ENCODE measurements at places on chromosomes 3 and 15. TPM values are rescaled to one million over a fixed set of nuclear protein-coding genes. Genes with fewer than 3 reads are reported as not detected.

NFKBIZ gene
- total RNA-seq: 14.7 TPM

- H3K27ac ChIP-seq: no peak overlapping the region
- no peaks in the 10 kb centered on the region for H3K27me3 ChIP-seq
- H3K36me3 ChIP-seq: no peaks in the 10 kb centered on the region
- H3K4me3 ChIP-seq: no peak overlapping the region
- peaks cover 9% of the 10 kb centered on the region for H3K4me1 ChIP-seq
Observed at GRCh38 chr15:37143351-37143750, 43.0 kb upstream of the MEIS2 start.

CLSTN2 gene
- total RNA-seq: 0.22 TPM

DNA sequence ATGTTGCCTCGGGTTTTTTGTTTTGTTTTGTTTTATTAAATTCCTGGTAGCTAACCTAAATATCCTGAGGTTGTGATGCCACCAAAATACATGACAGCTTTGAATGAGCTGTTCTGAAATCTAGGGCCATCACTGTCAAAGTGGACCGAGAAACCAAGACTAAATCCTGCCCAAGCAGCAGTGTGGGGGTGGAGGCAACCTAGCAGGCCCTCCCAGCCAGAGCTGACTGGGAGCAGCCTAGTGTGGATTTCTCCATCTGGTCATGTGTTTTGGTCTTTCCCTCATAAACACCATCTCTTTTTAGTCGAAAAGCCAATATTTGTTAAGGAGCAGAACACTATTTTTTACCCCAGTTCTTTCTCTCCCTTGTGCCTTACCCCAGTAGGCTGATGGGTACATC lies 52.2 kb downstream of the LARS2 start:
- H3K4me3 ChIP-seq: no peak overlapping the region
- DNase-seq: no peak
- H3K27ac ChIP-seq: no peak overlapping the region
- H3K4me1 ChIP-seq: peaks cover 16% of the 10 kb centered on the region
- H3K27me3 ChIP-seq: no peaks in the 10 kb centered on the region

DNA sequence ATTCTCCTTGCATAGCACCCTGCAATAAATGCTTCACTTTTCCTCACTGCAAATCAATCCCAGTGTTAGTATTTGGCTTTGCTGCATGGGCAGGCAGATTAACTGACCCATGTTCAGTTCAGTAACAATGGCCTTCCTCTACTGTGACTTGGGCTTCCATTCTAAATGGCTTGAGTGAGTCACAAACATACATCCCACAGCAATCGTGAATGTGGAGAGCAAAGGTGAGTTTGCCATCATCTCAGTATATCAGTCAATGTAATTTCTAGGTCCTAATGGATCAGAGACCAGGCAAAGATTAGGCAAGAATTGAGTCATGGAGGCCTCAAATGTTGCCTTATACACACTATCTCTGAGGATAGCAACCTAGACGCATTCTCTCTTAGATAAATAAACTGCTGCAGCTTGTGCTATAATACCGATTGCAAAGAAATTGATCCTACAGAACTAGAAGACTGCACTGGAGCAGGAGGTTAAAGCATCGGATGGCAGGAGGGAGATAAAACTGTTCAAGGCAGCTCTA lies 8.3 kb upstream of the ATP8B4 start:
- DNase-seq: no peak
- no peaks in the 10 kb centered on the region for H3K4me1 ChIP-seq
- no peak overlapping the region for H3K4me3 ChIP-seq

GRCh38 chr15:59180945-59181600 lies 25.6 kb upstream of the LDHAL6B start:
- DNase-seq: no peak
- no peaks in the 10 kb centered on the region for H3K36me3 ChIP-seq
- H3K4me1 ChIP-seq: no peaks in the 10 kb centered on the region
- H3K27ac ChIP-seq: no peak overlapping the region

DNA sequence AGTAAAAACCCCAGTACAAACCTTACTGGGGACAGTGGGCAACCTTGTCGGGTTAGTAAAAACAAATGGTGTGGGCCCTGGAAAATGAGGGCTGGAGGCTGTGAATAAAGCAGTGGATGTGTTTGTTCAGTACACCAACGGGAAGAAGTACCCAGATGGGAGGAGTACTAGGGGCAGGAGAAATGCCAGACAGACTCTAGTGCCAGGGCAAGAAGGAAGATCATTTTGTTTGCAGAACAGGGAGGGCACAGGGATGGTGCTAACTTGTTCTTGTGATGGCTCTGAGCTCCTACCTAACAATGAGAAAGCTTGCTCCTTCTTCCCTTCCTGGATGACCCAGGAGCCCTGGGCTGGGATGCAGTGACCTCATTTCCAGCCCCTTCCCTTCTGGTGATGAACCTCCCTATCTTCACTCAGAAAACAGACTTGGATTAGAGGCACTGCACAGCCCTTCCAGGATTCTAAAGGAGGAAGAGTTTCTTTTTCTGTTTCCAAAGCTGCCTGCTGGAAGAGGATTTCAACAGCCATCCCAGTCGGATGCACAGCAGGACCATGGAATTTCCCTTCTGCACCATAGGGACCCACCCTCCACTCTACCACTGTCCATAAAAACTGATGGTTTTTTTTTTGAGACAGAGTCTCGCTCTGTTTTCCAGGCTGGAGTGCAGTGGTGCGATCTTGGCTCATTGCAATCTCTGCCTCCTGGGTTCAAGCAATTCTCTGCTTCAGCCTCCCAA lies 6.1 kb downstream of the RASSF1 start:
- H3K27ac ChIP-seq: no peak overlapping the region
- DNase-seq: no peak
- peaks cover 18% of the 10 kb centered on the region for H3K27me3 ChIP-seq
- H3K4me1 ChIP-seq: peaks cover 15% of the 10 kb centered on the region

DNA sequence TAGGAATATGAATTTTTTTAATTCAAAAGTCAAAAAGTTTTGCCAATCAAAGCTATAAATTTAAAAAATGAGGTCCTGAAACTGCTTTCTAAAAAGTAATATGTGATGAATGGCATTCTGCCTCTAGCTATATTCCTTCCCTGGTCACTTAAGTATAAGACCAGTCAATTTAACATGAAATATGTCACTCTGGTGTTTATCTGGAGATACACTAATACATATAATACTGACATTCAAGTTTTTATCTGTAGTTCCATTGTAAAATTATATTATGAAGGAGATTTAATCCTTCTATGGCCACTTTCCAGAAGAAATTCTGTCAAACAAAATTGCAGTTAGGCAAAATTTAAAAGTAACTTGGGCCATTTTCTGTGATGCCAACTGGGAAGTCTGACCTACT lies 236.8 kb downstream of the CNTN3 start:
- no peaks in the 10 kb centered on the region for H3K36me3 ChIP-seq
- no peak overlapping the region for H3K27ac ChIP-seq
- H3K4me1 ChIP-seq: no peaks in the 10 kb centered on the region
- no peak for DNase-seq
- H3K4me3 ChIP-seq: no peak overlapping the region
- H3K27me3 ChIP-seq: no peaks in the 10 kb centered on the region

CHST13 gene
- total RNA-seq: 0.34 TPM

TMC3 gene
- 0.13 TPM for total RNA-seq

DNA sequence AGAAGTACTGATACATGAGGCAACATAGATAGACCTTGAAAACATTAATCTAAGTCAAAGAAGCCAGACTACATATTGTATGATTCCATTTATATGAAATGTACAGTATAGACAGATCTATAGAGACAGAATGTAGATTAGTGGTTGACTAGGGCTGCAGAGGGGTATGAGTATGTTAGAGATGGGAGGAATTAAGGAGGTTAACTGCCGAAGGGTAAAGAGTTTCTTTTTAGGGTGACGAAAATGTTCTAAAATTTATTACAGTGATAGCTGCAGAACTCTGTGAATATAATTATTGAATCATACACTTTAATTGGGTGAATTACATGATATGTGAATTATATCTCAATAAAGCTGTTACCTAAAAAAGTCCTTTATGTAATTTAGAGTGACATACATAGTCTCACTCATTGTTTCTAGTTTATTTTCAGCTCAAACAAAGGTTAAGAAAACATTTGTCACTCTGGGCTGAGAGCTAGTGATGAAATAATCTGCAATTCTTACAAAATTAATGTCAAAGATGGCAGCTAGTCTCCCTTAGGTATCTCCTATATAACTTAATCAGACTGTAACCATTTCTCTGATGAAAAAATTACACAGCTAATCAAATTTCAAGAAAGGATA lies 61.4 kb downstream of the DENND4A start:
- no peaks in the 10 kb centered on the region for H3K36me3 ChIP-seq
- H3K27me3 ChIP-seq: no peaks in the 10 kb centered on the region
- DNase-seq: no peak
- no peak overlapping the region for H3K27ac ChIP-seq

GRCh38 chr3:14647976-14648955 lies 3.3 kb upstream of the CCDC174 start:
- H3K4me1 ChIP-seq: peaks cover 6% of the 10 kb centered on the region
- H3K27ac ChIP-seq: no peak overlapping the region
- no peak overlapping the region for H3K4me3 ChIP-seq
- H3K36me3 ChIP-seq: no peaks in the 10 kb centered on the region

CPEB1 gene
- total RNA-seq: 2.1 TPM

DNA sequence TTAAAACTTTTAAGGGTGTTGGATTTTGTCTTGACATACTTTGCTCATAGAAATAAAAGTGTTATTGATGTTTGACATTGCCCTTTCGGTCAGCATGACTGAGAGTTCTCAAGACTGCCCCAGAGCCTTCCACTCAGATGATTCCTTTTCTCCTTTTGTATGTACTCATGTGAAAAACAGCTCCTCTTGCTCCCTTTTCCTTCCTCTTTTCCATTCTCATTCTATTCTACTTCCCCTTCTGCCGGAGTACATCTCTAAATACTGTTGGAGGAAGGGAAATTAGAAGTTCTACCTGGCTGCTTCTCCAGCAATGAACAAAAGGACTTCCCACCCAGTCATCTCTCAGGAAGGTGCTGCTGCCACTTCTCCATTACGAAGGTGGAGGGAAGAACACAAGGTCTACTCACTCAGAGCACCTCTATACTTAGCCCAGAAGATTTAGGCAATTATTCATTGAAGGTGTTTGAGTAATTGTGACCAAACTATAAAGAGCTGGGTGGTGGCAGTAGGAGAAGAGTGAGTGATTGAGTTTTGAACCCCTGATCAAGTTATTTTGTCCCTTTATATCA lies 163.8 kb upstream of the MBNL1 start:
- H3K36me3 ChIP-seq: no peaks in the 10 kb centered on the region
- DNase-seq: no peak
- H3K4me1 ChIP-seq: no peaks in the 10 kb centered on the region
- no peak overlapping the region for H3K4me3 ChIP-seq
- no peak overlapping the region for H3K27ac ChIP-seq

DNA sequence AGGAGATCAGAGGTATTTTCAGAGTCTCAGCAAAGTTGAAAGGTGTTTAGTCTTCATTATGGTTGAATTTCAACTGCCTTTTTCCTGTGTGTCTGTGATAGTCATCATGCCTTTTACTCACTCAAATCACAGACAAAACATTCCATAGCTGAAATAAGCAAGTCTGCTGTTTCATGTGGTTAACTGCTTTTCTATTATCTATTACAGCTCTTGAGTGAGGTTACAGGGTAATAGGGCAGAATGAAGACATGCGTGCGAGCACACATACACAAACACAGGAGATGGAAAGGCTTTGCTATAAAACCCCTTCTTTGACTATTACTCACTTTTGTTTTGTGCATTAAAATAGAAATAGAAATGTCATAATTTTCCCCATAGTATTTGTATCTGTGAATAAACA lies 192.6 kb upstream of the RARB start:
- no peaks in the 10 kb centered on the region for H3K27me3 ChIP-seq
- H3K36me3 ChIP-seq: no peaks in the 10 kb centered on the region

DNA sequence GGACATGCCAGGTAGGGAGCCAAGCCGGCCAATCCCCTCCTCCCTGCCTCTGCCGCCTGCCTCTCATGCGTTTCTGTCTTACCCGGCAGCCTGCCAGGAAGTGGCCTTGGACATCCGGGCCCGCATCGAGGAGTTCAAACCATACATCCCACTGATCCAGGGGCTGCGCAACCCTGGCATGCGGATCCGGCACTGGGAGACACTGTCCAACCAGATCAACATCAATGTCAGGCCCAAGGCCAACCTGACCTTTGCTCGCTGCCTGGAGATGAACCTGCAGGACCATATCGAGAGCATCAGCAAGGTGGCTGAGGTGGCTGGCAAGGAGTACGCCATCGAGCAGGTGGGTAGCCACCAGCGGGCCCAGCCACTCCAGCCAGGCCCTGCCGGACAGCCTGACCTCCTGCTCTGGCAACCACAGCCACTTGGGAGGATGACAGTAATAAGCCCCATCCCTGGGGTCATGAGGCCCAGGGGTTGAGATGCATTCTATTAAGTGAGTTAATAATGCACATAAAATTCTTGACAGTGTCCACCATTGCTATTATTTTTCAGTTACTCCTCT lies 37.3 kb downstream of the DNAH1 start:
- no peak for DNase-seq
- no peak overlapping the region for H3K4me3 ChIP-seq
- no peaks in the 10 kb centered on the region for H3K27me3 ChIP-seq
- H3K4me1 ChIP-seq: no peaks in the 10 kb centered on the region

EDEM1 gene
- 11.8 TPM for total RNA-seq

ASB14 gene
- total RNA-seq: not detected

CRTAP gene
- 127 TPM for total RNA-seq

LTF gene
- not detected for total RNA-seq

DNA sequence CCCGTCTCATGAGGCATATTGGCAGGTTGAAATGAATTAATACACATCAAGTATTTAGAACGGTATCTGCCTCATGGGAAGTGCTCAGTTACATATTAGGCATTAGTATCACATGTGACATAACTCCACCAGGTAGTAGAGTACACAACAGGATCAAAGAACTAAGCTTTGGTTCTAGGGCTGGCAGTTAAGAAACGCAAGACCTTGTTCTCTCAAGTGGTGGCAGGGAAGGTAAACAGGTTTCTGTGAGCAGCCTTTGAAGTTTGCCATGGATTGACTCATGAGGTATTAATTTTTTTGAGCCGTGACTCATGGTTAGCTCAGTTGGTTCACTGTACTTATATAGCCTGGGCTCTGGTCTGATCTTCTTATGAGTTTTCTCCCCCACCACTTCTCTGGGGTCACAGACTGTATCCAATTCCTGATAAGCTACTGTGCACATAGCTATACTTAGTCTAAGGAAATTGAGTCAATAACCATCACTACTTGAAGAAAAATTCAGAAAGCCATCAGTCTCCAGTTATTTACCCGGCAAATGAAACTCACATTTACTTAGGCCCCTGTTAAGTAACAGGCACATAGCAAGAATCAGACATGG lies 155.6 kb upstream of the STT3B start:
- H3K4me1 ChIP-seq: no peaks in the 10 kb centered on the region
- DNase-seq: no peak
- H3K4me3 ChIP-seq: no peak overlapping the region
- no peaks in the 10 kb centered on the region for H3K27me3 ChIP-seq
- H3K27ac ChIP-seq: no peak overlapping the region

- H3K36me3 ChIP-seq: no peaks in the 10 kb centered on the region
- no peak overlapping the region for H3K27ac ChIP-seq
- H3K4me3 ChIP-seq: no peak overlapping the region
Observed at GRCh38 chr3:133983576-133984560, 45.9 kb downstream of the SLCO2A1 start.

DCLK3 gene
- 0.34 TPM for total RNA-seq

- no peaks in the 10 kb centered on the region for H3K36me3 ChIP-seq
- no peaks in the 10 kb centered on the region for H3K27me3 ChIP-seq
- no peak overlapping the region for H3K27ac ChIP-seq
Observed at GRCh38 chr3:135134684-135135075, 339.6 kb downstream of the EPHB1 start.

Measured in neural progenitor cell (in vitro differentiated cells).